ENCODE measurements at places on chromosomes 4 and X.

DNA sequence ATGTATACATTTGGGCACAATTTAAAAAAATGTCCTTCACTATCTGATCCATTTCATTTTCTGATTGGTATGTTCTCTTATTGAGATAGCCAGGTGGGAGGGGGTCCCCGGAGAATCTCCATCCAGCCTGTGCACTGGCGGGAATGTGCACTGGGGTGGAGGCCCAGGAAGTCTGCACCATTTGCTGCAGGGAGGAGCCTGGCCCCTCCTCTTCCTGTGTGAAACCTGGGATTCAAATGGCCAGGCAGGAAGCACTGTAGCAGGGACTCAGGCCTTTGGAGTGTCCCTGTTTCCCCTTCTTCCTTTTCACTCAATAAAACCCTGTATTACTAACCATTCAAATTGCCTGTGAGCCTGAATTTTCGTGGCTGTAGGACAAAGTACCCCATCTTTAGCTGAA, 44.3 kb downstream of the GPRIN3 start:
- no peak for DNase-seq

- DNase-seq: no peak
Observed at GRCh38 chrX:11100281-11101035, 10.7 kb upstream of the HCCS start.

DNA sequence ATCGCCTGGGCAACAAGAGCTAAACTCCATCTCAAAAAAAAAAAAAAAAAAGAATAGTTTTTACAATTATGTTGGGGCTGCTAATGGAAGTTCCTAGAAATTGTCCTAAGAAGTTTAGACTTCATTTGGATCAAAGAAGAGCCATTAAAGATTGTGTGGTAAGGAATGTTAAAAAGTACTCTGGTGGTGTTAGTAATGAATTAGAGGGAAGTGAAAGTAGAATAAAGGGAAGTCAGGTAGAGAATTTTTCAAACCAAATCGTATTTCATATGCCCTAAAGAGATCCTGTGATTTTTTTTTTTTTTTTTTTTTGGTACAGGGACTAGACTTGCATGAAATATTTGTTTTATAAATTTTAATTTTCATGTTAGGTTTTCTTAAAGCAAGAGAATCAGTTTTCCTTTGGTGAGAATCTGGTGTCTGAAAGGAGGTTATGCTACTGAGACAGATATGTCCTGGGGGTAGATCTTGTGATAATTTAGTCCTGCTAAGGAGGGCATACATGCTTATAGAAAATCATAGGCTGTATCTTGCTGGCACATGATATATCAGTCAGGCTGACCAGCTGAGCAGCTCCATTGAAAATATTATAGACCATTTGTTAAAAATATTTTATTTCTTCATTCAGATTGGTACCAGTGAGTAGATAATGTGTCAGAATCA, 10.7 kb downstream of the SEC24B start:
- DNase-seq: no peak

GRCh38 chr4:189001971-189002450, 862.8 kb downstream of the TRIML1 start:
- DNase-seq: no peak

DNA sequence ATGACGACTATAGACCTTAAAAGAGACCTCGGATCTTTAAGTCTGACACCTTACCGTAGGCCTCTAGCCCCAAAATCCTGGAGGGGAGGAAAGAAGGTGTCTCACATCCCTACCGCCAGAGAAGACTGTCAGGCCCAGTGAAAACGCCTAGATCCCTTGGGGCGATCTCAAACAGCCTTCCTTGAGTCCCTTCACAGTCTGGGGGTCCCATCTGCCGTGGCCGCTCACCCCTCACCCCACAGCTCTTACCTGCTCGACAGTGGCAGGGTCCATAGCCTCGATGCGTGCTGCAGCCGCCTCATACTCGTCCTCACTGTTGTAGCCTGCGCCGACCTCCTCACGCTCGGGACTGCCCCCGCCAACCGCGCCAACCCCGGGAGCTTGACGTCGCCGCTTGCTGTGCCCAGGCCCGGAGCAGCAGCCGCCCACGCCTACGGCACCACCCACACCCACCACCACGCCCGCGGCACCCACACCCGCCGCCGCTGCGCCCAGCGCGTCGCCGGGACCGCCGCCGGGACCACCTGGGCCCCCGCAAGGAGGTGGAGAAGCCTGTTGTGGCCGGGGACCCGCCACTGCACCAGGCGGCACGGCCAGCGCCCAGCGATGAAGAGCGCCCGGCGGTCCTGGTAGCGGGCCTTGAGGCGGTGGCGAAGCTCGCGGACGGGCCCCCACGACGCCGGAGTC, 536 bp downstream of the OTUD5 start:
- DNase-seq: no peak

- no peak for DNase-seq
Observed at GRCh38 chr4:4673070-4673469, 131.2 kb upstream of the STX18 start.

DNA sequence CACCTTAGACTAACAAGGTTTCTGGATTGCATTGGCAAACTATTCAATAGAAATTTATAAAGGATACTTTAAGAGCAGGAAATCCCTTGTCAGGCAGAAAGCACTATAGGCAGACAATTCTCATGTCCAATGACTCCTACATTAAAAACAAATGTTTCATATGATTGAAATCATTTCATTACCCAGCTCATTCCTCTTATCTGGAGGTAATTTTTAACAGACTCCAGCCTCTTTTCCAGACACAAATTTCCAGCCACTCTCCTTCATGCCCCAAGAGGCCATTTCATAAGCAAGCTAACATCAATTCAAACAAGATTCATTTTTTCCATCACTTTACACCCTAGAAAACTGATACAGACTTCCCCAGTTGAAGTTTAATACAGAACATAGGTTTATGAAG, 495.1 kb upstream of the FRG1 start:
- DNase-seq: no peak

- no peak for DNase-seq
Observed at GRCh38 chr4:304969-305680, at the start of gene ZNF732. TSS of gene ZNF732 (minus strand) at chr4:305474. CDS start at chr4:305310, 164 bp downstream.

GRCh38 chrX:116321711-116322110, 114.7 kb upstream of the SLC6A14 start:
- no peak for DNase-seq

DNA sequence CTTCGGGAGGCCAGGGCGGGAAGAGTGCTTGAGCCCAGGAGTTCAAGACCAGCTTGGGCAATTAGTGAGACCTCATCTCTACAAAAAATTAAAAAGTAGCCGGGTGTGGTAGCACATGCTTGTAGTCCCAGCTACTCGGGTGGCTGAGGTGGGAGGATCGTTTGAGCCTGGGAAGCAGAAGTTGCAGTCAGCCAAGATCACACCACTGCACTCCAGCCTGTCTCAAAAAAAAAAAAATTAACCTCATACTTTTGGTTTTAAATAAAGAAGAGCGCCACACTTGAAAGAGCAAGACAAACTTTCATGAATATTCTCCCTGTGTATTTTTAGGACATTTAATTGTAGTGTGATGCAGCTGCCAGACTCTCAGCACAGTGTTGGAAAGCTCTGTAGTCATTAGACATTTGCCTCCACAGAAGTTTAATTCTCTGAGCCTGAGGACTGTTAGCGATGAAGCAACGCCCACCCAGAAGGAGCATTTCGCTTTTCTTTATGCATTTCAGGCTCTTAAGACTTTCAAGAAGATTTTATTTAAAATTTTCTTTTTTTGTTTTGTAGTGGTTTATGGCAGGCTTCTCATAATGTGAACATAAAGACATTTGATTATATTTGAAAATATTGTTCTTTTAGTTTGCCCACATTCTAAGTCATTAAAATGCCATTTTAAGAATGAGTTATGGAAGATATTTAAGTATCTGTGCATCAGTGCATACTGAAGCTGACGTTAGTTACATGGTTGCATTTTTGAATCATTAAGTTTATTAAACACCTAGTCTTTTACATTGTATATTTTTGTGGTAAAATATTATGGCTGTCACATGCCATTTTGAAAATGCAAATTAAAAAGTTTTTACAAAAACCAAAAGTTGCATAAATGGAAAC, 45.8 kb downstream of the DCLK2 start:
- no peak for DNase-seq

- no peak for DNase-seq
Observed at GRCh38 chr4:123234955-123235354, 161.6 kb upstream of the SPRY1 start.

- no peak for DNase-seq
Observed at GRCh38 chrX:38806875-38807621, 5.8 kb downstream of the MID1IP1 start.

DNA sequence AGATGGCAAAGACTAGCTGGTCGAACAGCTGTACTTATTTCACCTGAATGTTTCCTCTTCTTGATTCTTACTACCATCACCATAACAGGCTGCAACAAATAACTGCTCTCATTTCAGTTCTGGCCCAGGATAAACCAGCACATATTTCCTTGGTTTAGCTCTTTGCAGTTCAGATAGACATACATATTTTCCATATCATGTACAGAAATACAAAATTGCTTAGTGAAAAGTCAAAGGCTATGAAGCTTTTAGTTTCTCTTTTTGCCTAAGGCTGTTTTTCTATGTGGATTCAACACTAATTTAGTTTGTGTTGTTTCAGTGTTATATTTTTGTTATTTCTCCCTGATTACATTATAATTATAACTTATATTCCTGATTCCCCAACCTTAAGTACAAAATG, 103.6 kb upstream of the BMP3 start:
- no peak for DNase-seq

DNA sequence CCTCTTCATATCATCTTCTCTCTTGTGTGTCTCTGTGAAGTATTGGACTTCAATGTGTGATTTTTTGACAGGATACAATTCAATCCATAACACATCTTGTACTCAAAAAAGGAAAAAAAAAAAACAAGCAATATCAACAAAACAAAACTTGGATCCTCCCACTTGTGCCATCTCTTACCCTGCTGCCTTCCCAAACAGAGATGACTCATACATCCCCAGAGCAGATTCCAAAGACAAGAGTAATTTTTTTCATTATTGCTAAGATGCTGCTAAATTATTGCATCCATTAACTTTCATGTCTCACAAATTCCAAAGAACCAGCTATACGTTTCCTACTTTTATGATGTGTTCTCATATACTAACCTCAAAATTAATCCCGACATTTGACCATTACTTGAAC, 479.2 kb downstream of the GBA3 start:
- DNase-seq: no peak

DNA sequence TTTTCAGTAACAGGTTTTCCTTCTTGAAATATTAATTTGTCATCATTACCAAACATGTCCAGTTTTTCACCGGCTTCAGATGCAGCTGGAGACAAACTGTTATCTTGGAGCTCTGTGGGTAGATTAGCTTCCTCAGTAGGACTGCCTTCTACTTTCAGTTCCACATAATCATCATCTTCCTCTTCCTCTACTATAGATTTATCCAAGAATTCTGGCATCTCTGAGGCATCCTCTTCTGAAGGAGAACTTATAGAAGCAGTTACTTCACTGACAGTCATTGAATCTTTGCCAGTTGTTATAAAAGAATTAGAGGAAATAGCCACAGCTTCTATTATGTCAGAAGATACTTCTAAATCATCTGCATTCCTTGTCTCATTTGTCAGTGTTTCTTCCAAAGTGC, 162.9 kb downstream of the LRBA start:
- no peak for DNase-seq

GRCh38 chrX:76183289-76184049, 10.6 kb downstream of the PBDC1 start:
- no peak for DNase-seq

DNA sequence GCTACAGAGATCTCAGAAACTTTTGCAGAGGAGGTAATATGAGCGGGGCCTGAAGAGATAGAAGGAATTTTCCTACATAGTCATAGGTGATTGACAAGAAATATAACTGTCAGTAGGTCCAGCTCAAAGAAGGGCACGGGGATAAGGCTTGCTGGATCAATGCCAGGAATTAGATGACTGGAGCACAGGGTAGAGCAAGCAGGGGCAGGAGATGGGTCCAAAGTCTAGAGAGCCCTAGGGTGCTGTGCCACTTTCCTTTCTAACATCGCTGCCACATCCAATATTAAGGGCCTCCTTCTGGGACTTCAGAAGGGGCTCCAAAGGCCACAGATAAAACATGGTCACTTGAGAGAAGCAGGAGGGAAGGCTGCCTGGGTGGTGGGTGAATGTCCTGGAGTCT, 402.2 kb downstream of the MID1IP1 start:
- DNase-seq: no peak

DNA sequence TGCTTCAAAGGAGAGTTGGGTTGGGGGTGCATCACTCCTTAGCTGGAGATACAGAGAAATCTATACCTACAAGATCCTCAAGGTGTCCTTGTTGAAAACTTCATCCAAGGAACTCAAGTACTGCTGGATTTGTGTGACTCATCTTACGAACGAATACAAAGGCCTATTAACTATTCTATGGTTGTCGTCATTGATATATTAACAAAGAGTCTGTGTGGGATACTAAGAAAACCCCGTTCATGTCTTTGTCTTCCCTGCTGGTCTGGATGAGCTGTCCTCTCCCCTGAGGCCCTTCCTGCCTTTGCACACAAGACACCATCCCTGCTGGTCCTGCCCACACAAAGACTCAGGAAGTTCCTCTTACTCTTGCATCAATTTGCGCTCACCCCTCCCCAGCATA, 54.9 kb upstream of the IRF2 start:
- DNase-seq: no peak

- DNase-seq: no peak
Observed at GRCh38 chr4:104294811-104295210, 199.9 kb downstream of the CXXC4 start.

GRCh38 chrX:135893294-135893817, at the start of the genes CT45A10 and SAGE1:
TSS of gene CT45A10 (minus strand) at chrX:135893444. CDS start at chrX:135885344, 8,100 bp downstream.
TSS of gene SAGE1 (plus strand) at chrX:135893716. CDS start at chrX:135896243, 2,527 bp downstream.
- no peak for DNase-seq

DNA sequence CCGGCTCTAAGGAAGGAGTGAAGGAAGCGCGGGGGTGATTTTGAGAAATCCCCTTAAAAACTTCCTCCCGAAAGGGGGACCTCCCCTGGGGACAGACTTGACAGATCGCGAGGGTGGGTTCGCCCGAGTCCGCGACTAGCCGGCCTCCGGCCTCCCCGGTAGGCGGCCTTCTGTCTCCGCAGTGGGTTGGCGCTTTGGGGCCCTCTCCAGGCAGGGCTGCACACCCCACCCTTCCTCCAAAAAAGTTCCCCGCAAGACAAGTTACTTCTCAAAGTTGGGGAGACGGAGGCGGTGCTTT, 24.8 kb downstream of the HOPX start:
- DNase-seq: no peak

DNA sequence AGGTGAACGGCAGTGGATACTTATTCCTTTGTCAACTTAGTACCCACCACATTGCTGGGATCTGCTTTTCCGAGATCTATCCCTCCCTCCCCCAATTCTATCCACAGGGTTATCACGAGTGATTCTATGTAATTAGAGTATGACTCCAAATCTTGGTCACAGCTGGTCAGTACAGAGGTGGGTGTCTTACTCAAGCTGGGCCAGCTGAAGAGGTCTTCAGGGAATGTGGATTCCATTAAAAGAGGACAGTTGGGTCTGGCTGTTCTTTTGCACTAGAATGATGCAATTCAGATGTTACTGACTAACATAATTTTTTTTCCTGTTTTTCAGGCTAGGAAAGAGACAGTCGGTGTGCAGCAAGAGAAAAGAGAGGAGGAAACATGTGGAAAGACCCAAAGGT, 92.3 kb downstream of the HS3ST1 start:
- no peak for DNase-seq
